WTC11 (cell line): ENCODE measurements at places on chromosomes 3 and 15.

- peak; percentile 17 for DNase-seq
Observed at GRCh38 chr3:179421500-179421899, 29.8 kb downstream of the GNB4 start.

- DNase-seq: no peak
Observed at GRCh38 chr3:177745607-177746005, 548.3 kb upstream of the TBL1XR1 start.

DNA sequence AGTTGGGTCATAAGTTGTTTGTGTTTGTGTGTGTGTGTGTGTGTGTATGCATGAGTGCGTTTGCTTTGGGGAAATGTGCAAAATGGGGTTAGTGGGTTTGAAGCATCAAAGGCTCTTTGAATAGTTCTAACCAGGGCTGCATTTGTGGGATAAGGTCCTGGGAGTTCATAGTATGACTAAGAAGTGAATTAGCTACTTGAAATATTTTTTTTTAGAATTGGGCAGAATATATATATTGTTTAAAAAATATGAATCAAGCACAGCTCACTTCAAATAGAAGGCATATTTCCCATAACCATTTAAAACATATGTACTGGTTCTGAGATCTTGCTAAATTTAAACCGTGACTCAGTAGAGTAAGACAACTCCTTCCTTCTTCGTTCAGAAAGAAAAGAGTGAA lies 43.1 kb downstream of the IGF2BP2 start:
- DNase-seq: no peak

GRCh38 chr15:36432161-36432560 lies 147.3 kb upstream of the CDIN1 start:
- DNase-seq: no peak

GRCh38 chr15:68542771-68543164 lies 36.0 kb upstream of the CORO2B start:
- no peak for DNase-seq

- peak; percentile 68 for DNase-seq
Observed at GRCh38 chr3:48504051-48504946, at the start of gene SHISA5. SHISA5 (minus strand) TSS chr3:48504174; CDS start chr3:48504094, 80 bp downstream.

- no peak for DNase-seq
Observed at GRCh38 chr3:170352936-170353335, 4.6 kb upstream of the SKIL start.

DNA sequence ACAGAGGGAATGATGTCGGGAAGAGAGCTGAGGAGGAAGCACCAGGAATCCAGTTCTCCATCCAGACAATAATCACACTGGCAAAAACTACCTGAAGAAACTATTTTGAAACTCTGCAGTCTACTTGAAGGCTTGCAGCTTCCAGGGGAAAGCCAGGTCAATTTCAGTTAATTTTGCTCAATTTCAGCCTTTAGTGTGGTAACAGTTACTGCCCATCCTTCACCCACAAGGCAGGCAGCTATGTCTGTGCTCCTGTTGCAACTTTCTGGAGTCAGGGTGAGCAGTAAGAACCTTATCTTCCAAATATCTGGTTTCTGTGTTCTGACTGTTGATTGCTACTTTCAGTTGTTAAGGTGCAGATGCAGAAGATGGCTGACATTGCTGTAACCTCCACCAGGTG lies 221.7 kb downstream of the ADAMTS17 start:
- DNase-seq: no peak

DNA sequence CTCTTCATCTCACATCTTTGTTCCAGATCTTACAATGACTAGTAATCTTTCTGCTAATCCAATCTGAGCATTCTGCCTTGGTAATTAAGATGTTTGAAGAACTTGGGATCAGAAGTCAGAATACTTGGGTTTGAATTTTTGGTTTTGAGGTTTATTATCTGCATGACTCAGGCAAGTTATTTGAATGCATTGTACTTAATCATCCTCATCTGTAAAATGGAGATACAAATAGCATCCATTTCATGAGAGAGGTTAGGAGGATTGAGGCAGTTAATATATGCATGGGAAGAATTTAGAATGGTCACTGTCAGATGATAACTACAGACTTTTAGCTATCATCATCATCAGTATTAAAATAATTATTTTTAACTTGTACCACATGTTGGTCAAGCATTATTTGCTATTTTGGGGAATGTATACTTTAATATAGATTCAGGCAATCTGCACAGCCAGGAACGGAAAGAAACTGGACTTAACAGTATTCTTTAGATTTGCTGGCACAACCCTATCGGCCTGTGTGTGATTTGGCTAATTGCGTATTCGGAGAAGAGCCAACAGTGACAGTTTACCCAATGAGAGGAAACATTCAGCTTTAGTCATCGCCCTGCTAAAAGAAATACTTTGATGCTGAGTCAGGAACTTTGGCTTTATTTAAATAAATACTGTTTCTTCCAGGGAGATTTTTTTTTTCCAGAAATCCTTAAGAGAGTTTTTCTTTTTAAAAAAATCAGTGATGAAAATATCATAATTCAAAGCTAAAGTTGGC lies 600.0 kb downstream of the ROBO1 start:
- no peak for DNase-seq

DNA sequence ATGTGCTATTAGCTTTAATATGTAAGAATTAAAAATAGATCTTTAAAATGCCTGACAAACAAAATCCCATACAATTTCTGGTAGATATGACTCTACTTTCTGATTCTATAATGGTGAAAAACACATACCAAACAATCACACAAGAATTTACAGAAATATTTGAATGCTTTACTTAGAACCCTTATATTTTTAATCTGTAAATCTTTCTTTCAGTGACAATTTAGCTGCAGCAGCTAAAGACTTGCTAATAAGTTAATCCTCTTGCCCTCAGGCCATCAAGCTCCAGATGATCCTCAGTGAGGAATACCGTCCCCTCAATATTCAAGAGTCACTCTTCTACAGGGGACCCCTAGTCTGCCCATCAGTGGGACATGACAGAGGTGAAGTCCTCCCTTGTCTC lies 55.6 kb downstream of the C3orf80 start:
- no peak for DNase-seq

DNA sequence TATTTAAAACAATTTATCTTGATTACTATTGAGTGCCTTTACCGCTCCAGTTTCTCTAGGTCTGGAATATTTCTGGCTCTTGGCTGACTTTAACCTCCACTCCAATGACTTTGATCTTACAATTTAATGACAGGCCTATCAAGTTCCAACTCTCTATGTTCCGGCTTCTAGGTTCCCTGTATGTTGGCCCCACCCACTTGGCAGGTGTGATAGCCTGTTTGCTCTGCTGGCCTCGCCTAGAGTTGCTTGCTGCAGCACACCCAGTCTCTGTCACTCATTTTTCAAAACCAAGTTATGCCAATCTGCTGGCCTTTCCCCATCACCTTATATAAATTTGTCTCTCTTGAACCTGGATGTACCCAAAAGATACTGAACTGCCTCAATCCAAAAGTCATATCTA lies 428.0 kb downstream of the ROBO1 start:
- DNase-seq: no peak

GRCh38 chr3:193982258-193982659 lies 153.7 kb upstream of the HES1 start:
- no peak for DNase-seq

DNA sequence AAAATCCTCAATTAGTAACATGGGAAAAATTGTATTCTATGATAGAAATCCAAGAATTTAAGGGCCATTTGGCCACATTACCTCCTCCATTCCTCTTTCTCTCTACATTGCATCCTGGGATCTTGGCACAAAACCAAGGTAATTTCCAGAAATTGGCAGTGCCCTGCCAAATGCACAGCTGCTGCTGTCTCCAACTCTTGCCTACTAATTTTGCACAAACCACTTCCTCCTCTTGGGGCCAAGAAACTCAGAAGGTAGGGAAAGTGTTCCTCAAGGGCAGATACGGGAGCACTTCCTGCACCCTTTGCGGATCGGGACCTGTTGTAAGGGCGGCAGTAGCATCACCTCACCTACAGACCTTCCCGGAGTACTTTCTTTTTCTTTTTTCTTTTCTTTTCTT lies 57.8 kb downstream of the MAP3K13 start:
- no peak for DNase-seq

- DNase-seq: no peak
Observed at GRCh38 chr15:66411190-66411589, 24.5 kb downstream of the MAP2K1 start.

DNA sequence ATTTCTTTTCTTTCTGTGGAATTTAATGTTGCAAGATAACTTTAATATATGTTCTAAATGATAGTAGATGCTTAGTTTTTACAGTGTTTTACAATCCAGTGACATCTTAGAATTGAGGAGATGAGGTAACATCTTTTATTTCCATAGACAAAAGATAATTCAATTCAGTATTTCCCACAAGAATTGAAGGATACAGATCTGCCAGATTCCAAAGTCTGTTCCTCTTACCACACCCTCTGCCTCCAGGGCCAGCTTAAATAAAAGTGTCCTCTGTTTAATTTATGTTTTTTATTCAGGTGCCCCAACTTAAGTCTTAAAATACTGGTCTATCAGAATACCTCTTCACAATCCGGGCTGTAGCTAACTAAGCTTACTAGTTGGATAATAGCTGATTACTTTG lies 6.5 kb downstream of the STT3B start:
- no peak for DNase-seq

DNA sequence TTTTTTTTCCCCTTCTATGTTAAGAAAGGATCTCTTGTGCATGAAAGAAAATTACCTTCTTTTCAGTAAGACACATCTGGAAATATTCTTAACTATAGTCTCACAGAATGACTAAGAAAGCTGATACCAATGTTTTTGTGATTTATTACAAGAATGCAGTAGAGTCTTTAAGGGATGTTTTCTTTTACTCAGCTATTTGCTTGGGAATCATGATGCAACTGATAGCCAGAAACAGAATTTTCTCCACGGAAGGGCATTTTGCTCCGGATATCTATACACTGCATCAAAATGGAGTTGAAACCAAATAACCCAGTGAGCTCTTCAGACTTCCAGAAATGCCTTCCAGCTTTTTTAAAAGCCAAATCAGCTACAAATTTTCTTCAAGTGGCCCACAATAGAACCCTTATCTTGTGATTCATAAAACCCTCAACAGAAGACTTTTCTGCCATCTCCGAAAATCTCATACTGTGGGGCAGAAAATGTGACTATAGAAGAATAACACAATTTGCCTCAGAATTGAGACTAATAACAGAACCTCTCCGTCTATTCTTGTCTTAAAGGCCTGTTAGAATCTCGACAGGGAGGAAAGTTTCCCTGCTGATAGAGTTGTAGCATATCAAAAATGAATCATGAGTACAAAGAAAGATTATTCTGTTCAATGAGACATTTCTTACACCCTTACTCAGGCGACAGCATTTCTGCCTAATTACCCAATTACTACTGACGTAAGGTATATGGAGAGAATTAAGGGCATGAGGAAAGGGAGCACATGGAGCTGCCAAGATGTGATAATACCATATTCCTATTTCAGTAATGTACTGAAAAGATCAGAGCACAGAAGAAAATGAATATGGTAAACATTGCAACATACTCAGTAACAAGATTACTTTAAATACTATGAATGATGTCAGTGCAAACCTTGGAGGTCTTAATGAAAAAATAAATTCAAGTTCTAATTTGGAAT lies 900.1 kb downstream of the ROBO1 start:
- no peak for DNase-seq

- no peak for DNase-seq
Observed at GRCh38 chr15:47870956-47871625, 153.8 kb downstream of the SEMA6D start.

DNA sequence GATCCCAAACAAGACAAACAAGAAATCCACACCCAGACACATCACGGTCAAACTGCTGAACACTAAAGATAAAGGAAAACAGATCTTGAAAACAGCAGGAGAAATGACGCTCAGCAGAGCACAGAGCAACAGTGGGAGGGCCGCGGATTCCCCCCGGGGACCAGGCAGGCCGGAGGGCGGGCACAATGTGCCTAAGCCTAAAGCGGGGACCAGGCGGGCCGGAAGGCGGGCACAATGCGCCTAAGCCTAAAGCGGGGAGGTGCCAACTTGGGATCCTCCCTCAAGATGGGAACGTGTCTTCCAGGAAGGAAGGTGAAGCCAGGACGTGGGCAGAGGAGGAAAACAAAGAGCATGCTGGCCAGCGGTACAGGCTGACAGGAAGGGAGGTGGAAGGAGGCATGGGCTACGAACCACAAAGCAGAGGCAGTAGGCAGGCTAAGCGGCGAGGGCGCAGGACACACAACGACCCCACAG lies 31.1 kb downstream of the CYFIP1 start:
- DNase-seq: peak; percentile 39

DNA sequence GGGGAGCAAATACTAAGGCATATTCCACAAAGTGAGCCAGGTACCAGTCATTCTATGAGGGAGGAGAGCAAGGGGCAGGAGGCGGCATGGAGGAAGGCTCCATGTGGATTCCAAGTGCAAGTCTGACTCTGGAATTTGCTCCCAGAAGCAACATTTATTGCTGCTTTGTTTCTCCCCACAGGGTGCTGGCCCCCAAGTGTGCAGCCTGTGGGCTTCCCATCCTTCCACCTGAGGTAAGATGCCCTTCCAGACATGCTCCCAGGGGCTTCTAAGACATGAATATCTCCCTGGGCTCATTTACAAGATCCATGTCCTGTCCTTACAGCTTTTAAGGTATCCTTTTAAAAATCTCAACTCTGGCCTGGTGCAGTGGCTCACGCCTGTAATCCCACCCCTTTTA lies 15.9 kb upstream of the SACM1L start:
- peak; percentile 54 for DNase-seq

DNA sequence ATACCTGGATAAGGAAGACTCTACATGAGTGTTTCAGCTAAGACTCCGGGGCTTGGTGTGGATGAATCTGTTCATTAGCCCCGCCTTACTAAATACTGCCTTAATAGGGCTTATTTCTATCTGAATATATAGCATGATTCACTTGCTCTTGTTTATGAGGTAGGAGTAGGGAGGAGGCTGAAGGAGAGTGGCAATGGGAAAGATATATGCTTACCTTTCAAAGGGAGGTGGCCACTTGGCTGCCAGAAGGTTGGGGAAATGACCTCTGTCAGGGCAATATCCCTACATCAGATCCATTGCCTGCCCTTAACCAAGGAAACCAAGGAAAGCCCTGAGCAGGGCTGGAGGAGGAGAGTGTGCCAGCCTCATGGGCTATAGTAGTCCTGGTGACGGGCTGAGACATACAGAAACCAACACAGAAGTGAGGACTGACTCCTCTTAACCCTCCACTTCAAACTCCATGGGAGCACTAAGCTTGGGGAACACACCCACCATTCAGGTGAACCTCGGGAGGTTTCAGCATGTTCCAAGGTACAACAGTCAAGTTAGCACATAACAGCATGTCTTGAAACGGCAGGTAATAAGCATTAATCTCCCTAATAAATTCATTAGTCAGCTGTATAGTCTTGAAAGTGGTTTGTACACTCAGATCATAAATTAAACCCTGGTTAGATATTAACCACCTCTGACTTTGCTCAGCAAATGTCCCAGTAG lies 80.1 kb downstream of the EOMES start:
- no peak for DNase-seq
